Endothelial cell of coronary artery (primary cell): ENCODE measurements at places on chromosomes 11 and 22. TPM values are rescaled to one million over a fixed set of nuclear protein-coding genes. Genes with fewer than 3 reads are reported as not detected.

TRIM29 gene
- 0.19 TPM in 1 of 2 replicates, not detected in the other for total RNA-seq

GNG3 gene
- total RNA-seq = not detected in 2 replicates

POU2AF1 gene
- not detected in 2 replicates for total RNA-seq

NAV2 gene
- total RNA-seq = 7.8 and 13.8 TPM in 2 replicates
